ENCODE measurements at places on chromosomes 7 and 10. TPM values are rescaled to one million over a fixed set of nuclear protein-coding genes. Genes with fewer than 3 reads are reported as not detected.

- no peaks in the 10 kb centered on the region for H3K27me3 ChIP-seq
- no peak overlapping the region for H3K27ac ChIP-seq
- no peak for DNase-seq
- no peaks in the 10 kb centered on the region for H3K4me1 ChIP-seq
Measured at GRCh38 chr10:121791761-121792160, 136.1 kb downstream of the ATE1 start.

DNA sequence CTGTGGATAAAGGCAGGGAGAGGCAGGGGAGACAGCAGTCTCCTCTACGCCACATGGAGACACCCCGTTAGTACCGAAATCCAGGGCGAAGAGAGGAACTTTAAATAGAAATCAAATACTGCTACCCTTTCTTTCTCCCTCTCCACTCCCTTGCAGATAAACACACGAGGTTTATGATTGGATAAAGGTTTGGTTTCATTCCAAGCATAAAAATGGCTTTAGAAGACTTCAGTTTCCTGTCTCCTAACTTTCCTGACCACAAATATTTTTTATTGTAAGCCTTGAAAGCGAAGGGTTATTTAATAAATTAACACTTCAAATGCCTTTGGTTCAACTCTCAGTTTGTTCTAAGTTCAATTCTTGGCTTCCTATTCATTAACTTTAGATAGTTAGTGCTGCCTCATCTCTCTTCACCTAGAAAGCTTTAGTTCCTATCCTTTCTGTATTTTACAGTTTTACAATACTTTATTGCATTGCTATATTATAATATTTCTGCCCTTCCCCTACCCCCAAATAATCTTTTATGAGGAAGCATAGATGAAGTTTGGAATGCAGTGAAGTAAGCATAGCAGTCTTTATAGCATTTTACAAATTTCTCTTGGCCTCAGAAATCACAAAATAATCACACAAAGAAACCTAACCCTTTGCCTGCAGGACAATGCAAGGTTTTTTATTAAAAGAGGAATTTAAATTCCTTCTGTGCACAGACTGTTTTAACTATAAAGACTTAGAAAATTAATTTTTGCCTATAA lies 31.5 kb upstream of the ARID5B start:
- peak; percentile 12 for DNase-seq
- H3K4me1 ChIP-seq, result peaks cover 7% of the 10 kb centered on the region
- H3K27me3 ChIP-seq, result no peaks in the 10 kb centered on the region

- no peaks in the 10 kb centered on the region for H3K36me3 ChIP-seq
- H3K4me1 ChIP-seq, result no peaks in the 10 kb centered on the region
- H3K27ac ChIP-seq, result no peak overlapping the region
- H3K27me3 ChIP-seq, result no peaks in the 10 kb centered on the region
Measured at GRCh38 chr7:122412441-122412840, 107.9 kb upstream of the FEZF1 start.

Gene RPA3
- total RNA-seq, result 28.5 TPM

DNA sequence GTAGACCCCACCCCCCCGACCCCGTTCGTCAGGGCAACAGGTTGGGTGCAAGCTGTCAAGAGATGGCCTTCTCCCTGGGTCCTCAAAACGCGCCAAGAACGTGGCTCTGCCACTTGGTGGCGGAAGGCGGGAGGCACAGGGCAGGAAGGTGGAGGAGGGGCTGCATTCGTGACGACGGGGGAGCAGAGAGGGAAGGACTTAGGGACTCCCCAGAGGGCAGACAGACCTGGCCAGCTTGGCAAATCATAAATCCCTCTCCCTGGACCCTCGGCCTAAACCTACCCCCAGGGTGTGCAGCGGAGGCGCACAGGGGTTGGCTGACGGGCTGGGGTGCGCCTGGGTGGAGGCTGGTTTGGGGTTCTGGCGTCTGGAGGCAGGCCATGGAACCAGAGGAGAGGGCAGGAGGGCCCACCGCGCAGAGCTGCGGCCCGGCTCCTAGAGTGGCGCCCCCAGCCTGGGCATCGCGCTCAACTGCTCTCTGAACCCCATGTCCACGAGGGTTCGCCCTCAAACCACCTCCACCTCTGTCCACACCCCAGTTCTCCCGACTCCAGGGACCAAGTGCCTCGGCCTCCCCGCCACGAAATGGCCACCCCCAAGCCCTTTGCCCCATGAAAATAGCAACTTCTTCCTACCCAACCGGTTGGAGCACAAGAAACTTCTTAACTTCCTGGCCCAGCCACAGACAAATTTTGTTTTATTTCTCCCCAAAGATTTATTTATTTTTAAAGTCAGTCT lies 10.8 kb upstream of the GATA3 start:
- no peak for DNase-seq
- H3K27me3 ChIP-seq, result peaks cover 96% of the 10 kb centered on the region
- H3K4me1 ChIP-seq, result peaks cover 29% of the 10 kb centered on the region
- H3K36me3 ChIP-seq, result no peaks in the 10 kb centered on the region

Gene CAMK2B
- total RNA-seq, result 0.17 TPM

Gene NFE2L3
- total RNA-seq, result 5.9 TPM

Gene PILRA
- 20.6 TPM for total RNA-seq

DNA sequence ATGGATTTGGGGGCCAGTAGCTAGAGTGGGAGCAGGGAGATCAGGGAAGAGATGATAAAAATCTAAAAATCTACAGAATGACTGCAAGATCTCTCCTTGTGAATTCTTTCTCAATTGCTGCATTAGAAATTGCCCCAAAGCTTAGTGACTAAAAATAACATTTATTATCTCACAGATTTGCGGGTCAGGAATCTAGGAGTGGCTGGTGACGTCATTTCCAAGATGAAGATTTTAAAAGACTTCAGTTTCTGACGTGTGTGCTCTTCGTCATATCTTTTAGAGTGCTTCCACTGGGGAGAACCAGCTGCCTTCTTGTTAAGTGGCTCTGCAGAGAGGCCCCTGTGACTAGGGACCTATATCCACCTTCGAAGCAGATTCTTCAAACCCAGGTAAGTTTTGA lies 112.6 kb downstream of the DGKI start:
- no peaks in the 10 kb centered on the region for H3K4me1 ChIP-seq
- DNase-seq, result no peak
- H3K4me3 ChIP-seq, result no peak overlapping the region
- H3K27me3 ChIP-seq, result no peaks in the 10 kb centered on the region
- H3K36me3 ChIP-seq, result no peaks in the 10 kb centered on the region

- H3K27me3 ChIP-seq, result no peaks in the 10 kb centered on the region
- H3K36me3 ChIP-seq, result no peaks in the 10 kb centered on the region
- no peak overlapping the region for H3K4me3 ChIP-seq
- peak; percentile 81 for DNase-seq
Measured at GRCh38 chr10:35172574-35172973, 45.9 kb downstream of the CREM start.

DNA sequence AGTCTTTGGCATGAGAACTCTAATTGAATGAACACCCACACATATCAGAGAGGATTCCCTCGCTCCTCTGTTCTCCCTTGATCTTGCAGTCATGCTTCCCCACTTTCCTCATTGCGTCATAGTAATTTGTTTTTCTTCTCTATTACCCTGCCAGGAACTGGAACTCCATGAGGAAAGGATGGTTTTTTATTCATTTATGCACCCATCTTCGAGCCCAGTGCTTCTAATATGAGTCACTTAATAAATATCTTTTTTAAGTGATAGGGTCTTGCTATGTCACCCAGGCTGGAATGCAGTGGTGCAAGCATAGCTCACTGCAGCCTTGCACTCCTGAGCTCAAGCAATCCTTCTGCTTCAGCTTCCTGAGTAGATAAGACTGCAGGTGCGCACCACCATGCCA lies 83.5 kb downstream of the OTUD1 start:
- H3K36me3 ChIP-seq, result no peaks in the 10 kb centered on the region
- no peak overlapping the region for H3K4me3 ChIP-seq
- DNase-seq, result no peak
- H3K4me1 ChIP-seq, result no peaks in the 10 kb centered on the region
- no peak overlapping the region for H3K27ac ChIP-seq
- no peaks in the 10 kb centered on the region for H3K27me3 ChIP-seq

GRCh38 chr7:143393267-143394041 lies 12.3 kb downstream of the ZYX start:
- no peak overlapping the region for H3K4me3 ChIP-seq
- peaks cover 21% of the 10 kb centered on the region for H3K4me1 ChIP-seq
- no peak overlapping the region for H3K27ac ChIP-seq
- no peaks in the 10 kb centered on the region for H3K27me3 ChIP-seq
- peaks cover 63% of the 10 kb centered on the region for H3K36me3 ChIP-seq

Gene UTF1
- not detected for total RNA-seq

Gene NPSR1
- total RNA-seq, result not detected

- H3K27ac ChIP-seq, result no peak overlapping the region
- no peaks in the 10 kb centered on the region for H3K36me3 ChIP-seq
- no peak for DNase-seq
- H3K4me1 ChIP-seq, result no peaks in the 10 kb centered on the region
- no peaks in the 10 kb centered on the region for H3K27me3 ChIP-seq
Measured at GRCh38 chr7:44740055-44740454, 8.6 kb upstream of the ZMIZ2 start.

DNA sequence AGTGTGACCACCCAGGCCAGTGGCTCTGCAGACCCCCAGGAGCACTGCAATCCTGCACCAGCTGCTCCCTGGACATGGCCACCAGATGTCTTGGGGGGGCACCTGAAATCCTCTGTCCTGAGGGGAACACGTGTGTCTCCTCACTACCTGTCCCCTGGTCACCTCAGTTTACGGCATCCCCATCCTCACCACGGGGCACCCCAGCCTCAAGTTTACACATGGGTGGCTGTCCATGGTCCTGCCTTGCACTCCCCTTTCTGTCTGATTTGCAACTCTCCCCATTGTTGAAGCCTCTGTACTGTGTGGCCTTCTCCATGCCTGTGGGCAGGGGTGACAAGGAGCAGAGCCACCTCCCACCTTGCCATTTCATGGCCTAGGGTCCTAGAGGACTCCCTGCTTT lies 67.2 kb downstream of the RAMP3 start:
- no peaks in the 10 kb centered on the region for H3K4me1 ChIP-seq
- no peaks in the 10 kb centered on the region for H3K36me3 ChIP-seq
- H3K27me3 ChIP-seq, result peaks cover 12% of the 10 kb centered on the region
- H3K27ac ChIP-seq, result no peak overlapping the region
- DNase-seq, result no peak
